IMR-90 (cell line): ENCODE measurements at places on chromosomes 1 and 21.
A peak's percentile ranks its signal among the peaks of the same experiment; 100 is the strongest.

DNA sequence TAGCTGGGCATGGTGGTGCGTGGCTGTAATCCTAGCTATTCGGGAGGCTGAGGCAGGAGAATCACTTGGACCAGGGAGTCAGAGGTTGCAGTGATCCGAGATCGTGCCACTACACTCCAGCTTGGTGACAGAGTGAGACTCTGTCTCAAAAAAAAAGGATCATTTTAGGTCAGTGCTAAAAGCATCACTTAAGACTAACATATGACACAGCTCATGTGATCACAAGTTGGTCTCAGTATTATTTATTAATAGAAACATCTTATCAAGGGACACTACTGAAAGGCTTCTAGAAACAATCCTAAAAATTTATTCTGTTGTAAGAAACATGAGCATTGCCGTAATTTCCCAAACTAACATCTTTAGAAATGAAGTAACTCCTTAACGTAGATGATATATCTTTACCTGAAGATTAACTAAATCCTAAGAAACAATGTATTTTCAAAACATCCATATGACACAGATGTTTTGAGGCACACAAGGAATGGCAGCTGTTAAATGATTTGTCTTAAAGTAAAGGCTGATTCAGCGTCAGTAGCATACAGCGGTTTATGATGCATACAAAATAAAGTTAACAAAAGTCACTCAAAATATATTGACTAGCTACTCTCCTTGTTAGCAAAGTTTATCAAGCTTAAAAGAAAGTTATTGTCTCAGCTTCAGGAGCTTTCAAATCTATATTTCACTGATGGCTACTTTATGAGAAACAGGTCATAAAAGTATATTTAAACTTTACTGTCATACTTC lies 2.6 kb downstream of the NIBAN1 start:
- H3K27me3 ChIP-seq = no peaks in the 10 kb centered on the region
- H3K27ac ChIP-seq = 0 out of 2 replicates have a peak overlapping the region, but pooled peaks have one; percentile 63
- no peak overlapping the region for H3K4me3 ChIP-seq
- H3K4me1 ChIP-seq = peaks cover 11% of the 10 kb centered on the region
- H3K36me3 ChIP-seq = no peaks in the 10 kb centered on the region
- DNase-seq = no peak

GRCh38 chr1:64505944-64506655 lies 36.2 kb downstream of the CACHD1 start:
- H3K4me3 ChIP-seq = no peak overlapping the region

- DNase-seq = peak; percentile 81
- H3K36me3 ChIP-seq = no peaks in the 10 kb centered on the region
- H3K27me3 ChIP-seq = no peaks in the 10 kb centered on the region
- no peak overlapping the region for H3K4me3 ChIP-seq
Measured at GRCh38 chr1:78114034-78114956, 68.5 kb downstream of the GIPC2 start.

DNA sequence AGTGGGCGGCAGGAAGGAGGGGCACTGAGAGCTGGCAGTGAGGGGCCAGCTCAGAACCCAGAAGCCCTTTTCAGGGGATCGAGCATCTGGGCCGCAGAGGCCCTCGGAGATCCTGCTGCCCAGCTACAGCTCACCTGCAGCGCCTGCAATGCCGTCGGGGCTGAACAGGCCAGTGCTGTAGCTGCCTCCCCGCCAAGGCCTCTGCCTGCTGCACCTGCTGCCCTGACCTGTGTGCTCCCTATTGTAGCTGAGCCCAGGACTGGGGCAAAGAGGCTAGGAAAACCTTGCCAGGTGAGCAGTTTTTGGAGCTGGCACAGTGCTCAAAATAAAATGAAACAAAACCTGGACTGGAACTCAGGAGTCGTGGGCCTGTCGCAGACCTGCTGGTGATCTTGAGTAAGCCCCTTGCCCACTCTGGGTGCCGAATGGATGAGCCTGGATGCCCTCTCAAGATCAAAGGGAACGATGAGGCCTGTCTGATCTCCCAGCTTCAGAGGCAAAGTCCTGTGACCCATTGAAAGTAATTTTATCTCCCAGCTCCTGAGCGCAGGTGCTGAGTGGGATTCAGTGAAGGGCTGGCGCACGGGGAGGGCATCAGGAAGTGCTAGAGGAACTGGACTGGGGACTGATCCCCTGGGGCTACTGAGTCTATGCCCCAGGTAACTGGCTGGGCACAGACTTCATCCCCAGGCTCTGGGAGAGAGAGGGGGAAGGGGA lies 154.6 kb downstream of the FOXD2 start:
- no peak overlapping the region for H3K4me3 ChIP-seq
- no peaks in the 10 kb centered on the region for H3K4me1 ChIP-seq
- DNase-seq = no peak
- peaks cover 11% of the 10 kb centered on the region; the same call in 1 of the 2 replicates for H3K27me3 ChIP-seq
- no peaks in the 10 kb centered on the region for H3K36me3 ChIP-seq

DNA sequence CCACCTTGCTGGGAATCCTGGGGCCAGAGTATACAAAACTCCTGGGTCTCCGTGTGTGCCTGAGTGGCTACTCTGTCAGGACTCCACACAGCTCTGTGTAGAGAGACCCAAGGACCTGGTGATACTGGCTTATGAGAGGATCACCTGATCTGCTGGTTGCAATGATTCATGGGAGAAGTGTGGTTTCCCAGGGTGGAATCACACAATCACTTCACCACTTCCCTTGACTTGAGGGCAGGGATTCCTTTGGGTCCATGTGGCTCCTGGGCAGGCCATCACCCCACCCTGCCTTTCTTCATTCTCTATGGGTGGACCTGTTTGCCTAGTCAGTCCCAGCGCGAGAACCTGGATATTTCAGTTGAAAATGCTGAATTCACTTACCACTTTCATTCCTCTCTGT lies 13.3 kb downstream of the PRSS38 start:
- H3K27me3 ChIP-seq = no peaks in the 10 kb centered on the region
- no peak for DNase-seq
- no peaks in the 10 kb centered on the region for H3K36me3 ChIP-seq
- no peak overlapping the region for H3K4me3 ChIP-seq

DNA sequence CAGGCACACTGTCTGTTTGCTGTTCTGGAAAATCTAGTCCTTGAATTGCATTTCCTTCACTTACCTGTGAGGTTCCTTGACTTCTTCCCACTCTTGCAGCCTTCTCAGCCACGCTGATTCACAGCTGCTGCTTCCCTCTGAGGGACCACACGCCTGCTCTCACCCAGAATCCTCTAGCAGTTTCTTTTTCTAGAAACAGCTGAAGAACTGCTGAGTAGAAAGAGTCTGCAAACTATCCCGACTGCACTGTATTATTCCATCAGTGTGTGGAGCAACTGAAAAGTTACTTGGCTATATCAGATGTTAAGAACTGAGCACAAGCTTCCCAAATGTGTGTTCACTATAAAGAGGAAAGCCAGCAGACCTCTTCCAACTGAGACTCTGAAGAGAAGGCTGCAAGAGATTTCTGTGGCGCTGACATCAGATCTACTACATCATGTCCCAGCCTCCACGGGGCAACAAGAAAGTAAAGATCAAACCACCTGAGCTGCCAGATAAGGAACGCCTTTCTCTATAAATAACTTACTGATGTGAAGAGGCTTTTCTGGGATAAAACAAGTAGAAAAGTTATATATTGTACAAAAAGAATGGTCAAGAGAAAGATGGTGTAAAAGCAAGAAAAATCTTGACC lies 226.6 kb downstream of the RERE start:
- H3K27me3 ChIP-seq = no peaks in the 10 kb centered on the region
- H3K36me3 ChIP-seq = no peaks in the 10 kb centered on the region
- no peak overlapping the region for H3K27ac ChIP-seq

DNA sequence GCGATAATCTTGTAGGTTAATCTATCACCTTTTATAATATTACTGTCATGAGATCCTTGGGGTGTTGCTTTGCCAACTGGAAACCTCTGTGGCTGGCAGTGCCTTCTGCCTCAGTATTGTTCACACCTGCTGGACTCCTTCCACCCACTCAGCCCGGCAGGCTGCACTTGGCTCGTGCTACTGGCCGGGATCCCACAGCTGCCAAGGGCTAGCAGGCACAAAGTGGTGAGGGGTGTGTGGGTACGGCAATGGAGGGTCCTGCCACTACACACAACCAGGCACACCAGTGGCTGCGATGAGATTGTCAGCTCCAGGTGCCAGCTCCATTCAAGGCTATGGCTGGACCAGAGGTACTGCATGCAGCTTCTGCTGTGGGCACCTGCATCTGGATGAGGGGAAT lies 191.2 kb upstream of the LYPLAL1 start:
- no peak overlapping the region for H3K27ac ChIP-seq
- no peaks in the 10 kb centered on the region for H3K4me1 ChIP-seq
- no peak overlapping the region for H3K4me3 ChIP-seq
- DNase-seq = no peak
- H3K36me3 ChIP-seq = no peaks in the 10 kb centered on the region

- peak overlapping the region; percentile 65 for H3K4me3 ChIP-seq
- H3K36me3 ChIP-seq = 0 out of 2 replicates have a peak, but pooled peaks cover under 1% of the 10 kb centered on the region
- H3K4me1 ChIP-seq = peaks cover 2% of the 10 kb centered on the region; the same call in 1 of the 2 replicates
- peak; percentile 20 for DNase-seq
Measured at GRCh38 chr1:173823781-173824314, 625 bp upstream of the DARS2 start.

GRCh38 chr1:25128121-25128621 lies 104.1 kb downstream of the SYF2 start:
- peaks cover 41% of the 10 kb centered on the region for H3K27me3 ChIP-seq
- no peak for DNase-seq
- no peaks in the 10 kb centered on the region for H3K4me1 ChIP-seq
- no peaks in the 10 kb centered on the region for H3K36me3 ChIP-seq

GRCh38 chr1:234550341-234551031 lies 59.5 kb downstream of the IRF2BP2 start:
- no peak overlapping the region for H3K4me3 ChIP-seq
- no peaks in the 10 kb centered on the region for H3K36me3 ChIP-seq
- H3K27me3 ChIP-seq = no peaks in the 10 kb centered on the region

DNA sequence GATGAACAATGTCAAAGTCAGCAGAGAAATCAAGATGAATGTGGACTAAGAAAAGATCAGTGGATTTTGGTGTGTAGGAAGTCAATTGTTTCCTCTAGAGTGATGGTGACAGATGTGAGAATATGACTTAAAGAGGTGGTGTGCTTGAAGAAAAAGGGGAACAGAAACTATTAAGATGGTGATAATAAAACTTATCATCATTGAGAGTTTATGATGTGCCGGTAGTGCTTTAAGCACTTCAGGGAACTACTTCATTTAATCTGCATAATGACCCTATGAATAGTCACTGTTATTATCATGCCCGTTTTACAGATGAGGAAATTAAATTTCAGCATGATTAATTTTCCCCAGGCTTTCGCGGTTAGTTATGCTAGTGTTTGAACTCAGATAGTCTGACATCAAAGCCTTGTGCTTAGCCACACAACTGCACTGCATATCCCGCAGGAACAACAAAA lies 246.9 kb upstream of the LRRC7 start:
- no peaks in the 10 kb centered on the region for H3K36me3 ChIP-seq
- H3K27ac ChIP-seq = no peak overlapping the region
- DNase-seq = no peak
- no peaks in the 10 kb centered on the region for H3K4me1 ChIP-seq

GRCh38 chr1:90726425-90726985 lies 9.4 kb upstream of the BARHL2 start:
- H3K36me3 ChIP-seq = no peaks in the 10 kb centered on the region
- no peak overlapping the region for H3K27ac ChIP-seq
- no peak overlapping the region for H3K4me3 ChIP-seq
- H3K4me1 ChIP-seq = 0 out of 2 replicates have a peak, but pooled peaks cover 1% of the 10 kb centered on the region
- DNase-seq = no peak
- H3K27me3 ChIP-seq = peaks cover 91% of the 10 kb centered on the region

DNA sequence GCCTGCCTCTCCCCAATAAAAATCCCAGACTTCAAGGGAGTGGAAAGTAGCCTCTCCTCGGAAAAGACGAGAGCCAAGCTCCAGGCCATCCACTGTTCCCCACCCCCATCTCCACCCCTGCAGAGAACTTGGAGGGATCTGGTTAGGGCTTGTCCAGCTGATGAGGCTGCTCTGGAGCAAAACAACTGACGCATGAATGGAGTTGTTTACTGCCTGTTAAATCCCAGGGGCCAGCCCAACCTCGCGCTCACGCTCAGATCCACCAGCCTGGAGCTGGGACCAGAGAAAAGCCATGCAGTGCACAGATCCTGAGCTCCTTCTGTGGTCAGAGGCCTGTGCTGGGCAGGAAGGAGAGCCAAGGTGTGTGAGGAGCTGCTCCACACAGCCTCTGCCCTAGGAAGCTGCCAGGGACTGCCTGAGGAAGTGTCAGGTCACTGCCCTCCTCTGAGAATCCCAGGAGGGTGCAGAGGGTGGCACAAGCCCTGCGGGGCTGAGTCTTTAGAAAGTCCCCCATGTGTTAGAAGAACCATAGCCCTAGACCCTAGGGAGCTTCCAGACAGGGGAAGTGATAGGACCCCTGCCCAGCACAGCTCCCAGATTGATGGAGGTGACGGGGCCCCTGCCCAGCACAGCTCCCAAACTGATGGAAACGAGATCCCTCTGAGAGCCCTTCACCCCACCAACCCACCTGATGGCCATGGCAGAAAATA lies 109.0 kb upstream of the IPO9 start:
- peak; percentile 85 for DNase-seq
- H3K4me1 ChIP-seq = peaks cover 39% of the 10 kb centered on the region

- H3K27ac ChIP-seq = no peak overlapping the region
- no peak overlapping the region for H3K4me3 ChIP-seq
- no peak for DNase-seq
- peaks cover 2% of the 10 kb centered on the region; the same call in 1 of the 2 replicates for H3K27me3 ChIP-seq
Measured at GRCh38 chr1:6775261-6776043, 9.8 kb upstream of the CAMTA1 start.

DNA sequence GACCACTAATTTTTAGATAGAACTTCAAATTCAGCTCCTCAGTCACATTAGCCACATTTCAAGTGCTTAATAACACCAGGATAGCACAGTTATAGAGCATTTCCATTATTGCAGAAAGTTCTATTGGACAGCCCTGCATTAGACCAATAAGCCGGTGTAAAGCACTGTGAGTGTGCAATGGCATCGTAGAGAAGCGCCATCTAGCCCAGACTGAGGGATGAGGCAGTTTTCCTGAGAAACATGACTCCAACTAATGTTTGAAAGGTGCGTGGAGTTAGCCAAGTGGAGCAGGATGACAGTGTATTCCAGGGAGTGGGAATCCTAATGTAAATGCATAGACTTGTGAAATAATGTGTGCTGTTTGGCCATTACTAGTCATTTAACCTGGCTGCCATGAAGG lies 7.7 kb downstream of the RPE65 start:
- no peaks in the 10 kb centered on the region for H3K36me3 ChIP-seq
- H3K4me3 ChIP-seq = no peak overlapping the region
- H3K27ac ChIP-seq = no peak overlapping the region
- no peaks in the 10 kb centered on the region for H3K4me1 ChIP-seq
- no peaks in the 10 kb centered on the region for H3K27me3 ChIP-seq
- no peak for DNase-seq

DNA sequence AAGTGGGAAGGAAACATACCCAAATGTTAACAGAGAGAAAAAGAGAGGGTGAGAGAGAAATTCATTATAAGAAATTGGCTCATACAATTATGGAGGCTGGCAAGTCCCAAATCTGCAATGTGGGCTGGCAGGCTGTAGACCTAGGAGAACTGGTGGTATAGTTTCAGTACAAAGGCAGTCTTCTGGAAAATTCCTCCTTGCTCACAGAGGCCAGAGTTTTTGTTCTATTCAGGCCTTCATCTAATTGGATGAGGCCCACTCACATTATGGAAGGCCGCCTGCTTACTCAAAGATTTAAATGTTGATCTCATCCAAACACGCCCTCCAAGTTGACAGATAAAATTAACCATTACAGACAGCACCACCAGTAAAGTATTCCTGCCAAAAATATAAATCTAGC lies 36.1 kb upstream of the CAPZB start:
- DNase-seq = no peak
- H3K4me1 ChIP-seq = no peaks in the 10 kb centered on the region
- no peak overlapping the region for H3K27ac ChIP-seq
- no peak overlapping the region for H3K4me3 ChIP-seq
- H3K27me3 ChIP-seq = peaks cover 3% of the 10 kb centered on the region; the same call in 1 of the 2 replicates

- peak overlapping the region; percentile 81 for H3K4me3 ChIP-seq
- peaks cover 4% of the 10 kb centered on the region for H3K4me1 ChIP-seq
- DNase-seq = peak; percentile 70
- no peaks in the 10 kb centered on the region for H3K27me3 ChIP-seq
- peak overlapping the region; percentile 76 for H3K27ac ChIP-seq
Measured at GRCh38 chr1:218345673-218346390, 696 bp downstream of the TGFB2 start.
